ENCODE measurements at places on chromosomes 16 and 17.
A peak's percentile ranks its signal among the peaks of the same experiment; 100 is the strongest.

- no peak for DNase-seq
These were observed 387.5 kb upstream of the GOT2 start for GRCh38 chr16:59121411-59122261.

- no peak for DNase-seq
These were observed 264.7 kb downstream of the PARN start for GRCh38 chr16:14365200-14365851.

DNA sequence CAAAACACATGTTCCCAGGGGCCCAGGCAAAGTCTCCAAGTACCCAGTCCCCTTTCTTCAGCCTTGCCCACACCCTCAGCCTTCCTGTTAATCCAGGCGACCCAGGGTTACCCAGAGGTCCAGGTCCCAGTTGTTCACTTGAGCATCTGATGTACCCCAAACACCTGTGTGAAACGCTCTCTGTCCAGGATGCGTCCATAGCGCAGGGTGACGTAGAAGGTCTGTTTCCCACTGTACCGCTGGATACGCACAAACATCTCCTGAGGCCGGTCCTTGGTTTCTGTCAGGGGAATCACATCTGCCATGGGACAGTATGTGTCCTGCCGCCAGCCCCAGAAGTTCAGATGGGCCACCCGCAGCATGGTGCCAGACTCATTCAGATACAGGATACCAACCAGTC lies 1.6 kb downstream of the TMEM186 start:
- no peak for DNase-seq

DNA sequence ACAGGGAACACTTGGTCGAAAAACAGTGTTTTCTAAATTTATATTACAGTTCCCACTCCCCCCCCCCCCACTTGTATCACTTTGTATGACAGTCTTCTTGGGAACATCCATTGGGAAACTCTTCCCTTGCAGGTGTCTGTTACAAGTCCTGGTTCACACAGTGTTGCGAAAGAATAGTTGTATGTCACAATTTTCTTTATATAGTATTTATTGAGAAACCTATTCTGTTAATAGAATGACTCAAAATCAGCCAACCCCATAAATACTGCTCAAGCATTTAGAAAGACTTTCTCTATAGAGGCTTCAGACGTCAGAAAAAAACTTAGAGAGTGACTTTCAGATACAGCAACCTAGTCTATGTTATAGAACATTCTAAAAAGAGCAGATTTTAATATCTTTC lies 414.4 kb downstream of the WWOX start:
- DNase-seq, result no peak

DNA sequence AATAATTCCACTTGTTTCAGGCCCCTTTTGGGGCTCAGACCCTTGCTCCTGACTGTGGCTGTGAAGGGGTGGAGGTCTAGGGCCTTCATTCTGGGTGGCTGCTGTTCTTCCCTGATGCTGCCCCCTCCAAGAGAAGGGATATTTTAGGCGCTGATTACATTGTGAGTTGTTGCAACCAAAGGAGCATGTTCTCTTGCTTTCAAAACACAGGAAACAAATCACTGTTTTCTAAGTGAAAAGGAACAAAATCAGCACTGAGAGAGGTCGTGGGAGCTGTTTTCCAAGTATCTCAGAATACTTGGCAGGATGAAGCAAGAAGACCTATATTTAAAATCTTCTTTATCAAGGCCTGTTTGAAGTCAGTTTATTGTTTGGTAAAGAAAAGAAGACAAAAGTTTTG lies 25.3 kb upstream of the SEC14L1 start:
- DNase-seq, result no peak

DNA sequence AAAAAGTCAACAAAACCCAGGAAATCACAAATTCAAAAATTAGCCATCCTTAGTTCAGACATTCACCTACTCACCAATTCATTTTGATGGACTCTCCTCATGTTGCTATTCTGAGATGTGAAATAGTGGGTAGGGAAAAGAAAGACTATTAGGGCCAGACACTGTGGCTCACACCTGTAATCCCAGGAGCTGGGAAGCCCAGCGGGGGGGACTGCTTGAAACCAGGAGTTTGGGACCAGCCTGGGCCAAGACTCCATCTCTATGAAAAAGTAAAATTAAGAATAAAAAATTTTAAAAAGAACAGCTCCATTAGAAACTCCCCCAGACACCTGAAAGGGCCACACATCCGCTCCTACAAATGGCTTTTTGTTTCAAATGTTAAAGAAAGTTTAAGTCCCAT lies 21.4 kb downstream of the UBE2O start:
- DNase-seq, result no peak

DNA sequence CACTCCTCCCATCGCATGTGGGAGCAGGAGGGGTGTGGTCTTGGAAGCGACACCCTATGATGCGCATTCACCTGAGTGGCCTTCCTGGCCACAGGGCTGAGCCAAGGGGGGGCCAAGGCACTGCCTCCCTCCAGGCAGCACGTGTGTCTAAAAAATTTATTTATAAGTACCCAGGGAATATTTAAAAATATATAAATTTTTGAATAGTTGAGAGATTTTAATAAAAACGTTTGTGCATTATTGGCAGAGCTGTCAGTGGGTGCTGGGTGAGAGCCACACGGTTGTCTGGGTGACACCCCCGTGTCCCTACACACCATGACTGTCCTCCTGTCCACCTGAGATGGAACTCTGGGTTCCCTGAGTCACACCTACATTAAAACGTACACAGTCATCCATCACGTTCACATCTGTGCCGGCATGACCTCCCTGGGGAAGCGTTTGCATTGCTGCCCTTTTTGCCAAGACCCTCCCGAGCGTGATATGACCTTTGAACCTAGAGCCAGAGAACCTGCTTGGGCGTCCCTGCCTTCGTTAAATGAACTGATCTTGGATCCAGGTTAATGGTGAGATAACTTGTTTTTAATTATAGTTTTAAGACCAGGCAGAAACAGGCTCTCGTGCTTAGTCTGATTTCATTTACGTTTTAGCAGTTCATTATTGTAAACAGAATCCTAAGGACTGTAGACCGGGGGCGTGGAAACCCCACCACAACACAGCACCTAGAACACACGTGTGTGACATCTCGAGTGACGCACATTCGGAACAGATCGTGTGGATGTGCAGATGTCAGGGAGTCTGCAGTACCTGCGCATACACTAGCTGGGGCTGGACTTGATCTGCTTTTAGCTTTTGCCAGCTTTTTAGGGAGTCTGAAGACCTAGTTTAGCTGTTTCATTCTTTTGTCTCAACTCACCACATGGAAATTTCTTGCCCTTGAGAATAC lies 192.8 kb upstream of the CHMP6 start:
- DNase-seq, result no peak

- no peak for DNase-seq
These were observed 136.0 kb upstream of the TNRC6C start for GRCh38 chr17:77822302-77823030.

GRCh38 chr16:51085271-51085670 lies 65.8 kb downstream of the SALL1 start:
- no peak for DNase-seq

GRCh38 chr17:17696882-17697633 lies 15.8 kb downstream of the RAI1 start:
- DNase-seq, result peak; percentile 88

Measured in right lobe of liver (tissue), 6 donors.